HT-29 (cell line): ENCODE measurements at places on chromosomes 5 and 9. TPM values are rescaled to one million over a fixed set of nuclear protein-coding genes. Genes with fewer than 3 reads are reported as not detected.

- no peak for DNase-seq
These were observed 34.4 kb downstream of the ROPN1L start for GRCh38 chr5:10475931-10476676.

Gene ANKRD20A1
- not detected in 2 replicates for total RNA-seq

Gene SLC44A1
- total RNA-seq = 37.3 and 43.7 TPM in 2 replicates

DNA sequence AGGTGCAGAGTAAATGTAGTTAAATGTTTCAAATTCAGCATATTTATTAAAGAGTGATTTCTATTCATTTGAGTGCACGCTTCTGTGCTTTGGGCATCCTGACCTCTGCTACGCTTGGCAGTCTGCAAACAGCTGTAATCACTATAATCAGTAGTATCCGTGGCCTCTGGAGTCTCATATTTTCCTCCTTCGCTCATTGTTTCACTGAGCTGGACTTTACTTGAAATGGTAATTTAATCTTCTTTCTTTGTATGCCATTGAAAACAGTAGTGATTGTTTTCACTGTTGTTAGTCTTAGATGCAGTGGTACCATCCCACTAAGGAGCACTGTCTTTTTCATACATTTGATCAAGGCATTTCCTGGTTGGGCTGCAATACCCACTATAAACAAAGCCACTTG is 43.5 kb upstream of the CAVIN4 start:
- no peak for DNase-seq

DNA sequence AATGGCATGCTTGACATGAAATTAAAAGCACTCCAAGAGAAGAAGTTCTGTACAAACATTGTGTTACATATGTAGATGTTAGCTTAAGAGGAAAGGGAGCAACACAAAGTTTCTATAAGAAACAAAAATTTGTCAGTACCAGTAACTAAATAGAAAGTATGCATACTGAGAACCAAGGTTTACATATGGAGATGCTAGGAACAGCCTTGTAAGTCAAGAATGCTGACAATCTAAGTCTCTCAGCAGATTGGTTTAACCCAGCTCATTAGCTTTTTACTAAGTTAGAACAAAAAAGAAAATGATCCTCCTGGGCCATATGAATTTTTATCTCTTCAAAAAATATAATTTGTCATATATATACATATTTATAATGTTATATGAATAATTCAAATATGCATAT is 2022.1 kb upstream of the ACO1 start:
- no peak for DNase-seq

GRCh38 chr5:111367115-111367514 is 142.9 kb downstream of the CAMK4 start:
- DNase-seq = peak; percentile 7

GRCh38 chr9:40926404-40927259 is 201.8 kb downstream of the FOXD4L6 start:
- no peak for DNase-seq

Gene PCDHB2
- total RNA-seq = 0.13 TPM in 1 of 2 replicates, not detected in the other

Gene PGM5
- 0.08 and 0.73 TPM in 2 replicates for total RNA-seq

DNA sequence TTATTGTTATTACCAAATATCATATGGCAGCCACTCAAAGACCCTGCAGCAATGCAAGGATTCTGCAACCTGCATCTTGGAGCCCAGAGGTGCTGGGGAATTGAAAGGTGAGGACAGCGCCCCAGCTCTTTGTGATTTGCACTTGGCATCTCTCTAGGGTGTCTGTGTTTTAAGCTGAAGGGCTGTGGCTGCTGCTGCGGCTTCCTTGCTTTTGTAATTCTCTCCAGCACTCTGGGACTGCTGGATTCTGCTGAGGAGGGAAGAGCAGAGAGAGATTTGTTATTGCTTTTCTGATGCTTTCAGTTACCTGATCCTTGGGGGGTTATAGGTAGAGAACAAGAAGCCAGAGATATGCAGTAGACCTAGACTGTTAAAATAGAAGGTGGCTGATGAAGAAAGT is 562.4 kb downstream of the EBF1 start:
- DNase-seq = no peak

Gene GABRA6
- total RNA-seq = not detected in 2 replicates

GRCh38 chr5:171437286-171437821 is 17.9 kb downstream of the FGF18 start:
- no peak for DNase-seq

Gene GRAMD2B
- 4.0 and 5.7 TPM in 2 replicates for total RNA-seq

Gene SOHLH1
- not detected in 2 replicates for total RNA-seq

Gene INSL6
- not detected in 2 replicates for total RNA-seq

DNA sequence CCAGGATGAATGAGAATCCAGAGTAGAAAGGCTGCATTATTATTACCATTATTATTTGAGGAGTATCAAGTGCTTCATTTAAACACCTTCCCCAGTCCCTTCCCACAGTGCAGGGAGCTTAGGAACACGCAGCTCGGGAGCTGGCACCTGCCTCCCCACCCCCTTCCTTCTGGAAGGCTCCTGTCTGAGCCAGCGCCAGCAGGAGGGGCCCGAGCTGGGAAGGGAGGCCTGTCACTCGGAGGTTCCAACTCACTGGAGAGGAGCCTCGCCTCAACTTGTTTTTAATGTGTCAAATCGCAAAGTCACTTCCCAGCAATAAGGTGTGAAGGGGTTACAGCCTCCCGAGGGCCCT is 156.4 kb upstream of the IRX4 start:
- no peak for DNase-seq

DNA sequence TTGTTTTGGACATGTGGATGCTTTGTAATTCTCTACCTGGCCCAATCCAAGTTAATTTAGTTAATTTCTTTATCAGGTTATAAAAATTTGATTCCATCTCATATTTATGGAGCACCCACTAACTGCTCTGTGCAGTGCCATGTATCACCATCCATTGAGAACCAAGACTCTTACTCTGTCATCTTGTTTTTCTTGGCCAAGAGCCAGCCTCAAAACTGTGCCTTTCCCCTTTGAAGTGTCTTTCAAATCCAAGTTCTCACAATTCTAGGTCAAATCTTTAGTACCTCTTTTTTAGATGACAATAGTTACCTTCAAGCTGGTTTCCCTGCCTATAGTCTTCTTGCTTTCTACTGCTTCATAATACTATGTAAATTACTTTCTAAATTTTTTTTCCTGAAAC is 3.2 kb downstream of the COMMD10 start:
- DNase-seq = no peak

- no peak for DNase-seq
These were observed 42.8 kb downstream of the WDR41 start for GRCh38 chr5:77449277-77449676.

DNA sequence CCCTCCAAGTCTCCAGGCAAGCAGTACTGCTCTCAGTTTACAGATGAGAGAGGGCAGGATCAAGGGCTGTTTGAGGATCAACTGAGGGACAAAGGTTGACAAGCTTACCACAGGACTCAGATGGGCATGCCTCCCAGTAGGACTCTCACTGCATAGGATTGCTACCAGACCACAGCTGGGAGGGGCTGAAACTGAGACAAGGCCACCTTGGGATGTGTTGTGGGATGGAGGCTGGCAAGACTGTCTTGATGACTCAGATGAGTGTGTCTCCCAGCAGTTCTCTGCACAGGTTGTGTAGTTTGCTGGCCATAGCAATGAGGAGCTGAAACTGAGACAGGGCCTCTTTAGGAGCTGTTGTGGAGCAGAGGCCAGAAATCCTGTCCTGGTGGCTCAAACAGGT is 222.2 kb upstream of the IRX1 start:
- DNase-seq = no peak

- no peak for DNase-seq
These were observed 80.7 kb downstream of the GRIA1 start for GRCh38 chr5:153571162-153571561.

Gene DRD1
- not detected in 2 replicates for total RNA-seq

Gene ATP6V0E1
- 90.3 and 90.5 TPM in 2 replicates for total RNA-seq

Gene ANXA2R
- total RNA-seq = 21.1 and 22.7 TPM in 2 replicates

Gene MYMK
- not detected in 2 replicates for total RNA-seq

DNA sequence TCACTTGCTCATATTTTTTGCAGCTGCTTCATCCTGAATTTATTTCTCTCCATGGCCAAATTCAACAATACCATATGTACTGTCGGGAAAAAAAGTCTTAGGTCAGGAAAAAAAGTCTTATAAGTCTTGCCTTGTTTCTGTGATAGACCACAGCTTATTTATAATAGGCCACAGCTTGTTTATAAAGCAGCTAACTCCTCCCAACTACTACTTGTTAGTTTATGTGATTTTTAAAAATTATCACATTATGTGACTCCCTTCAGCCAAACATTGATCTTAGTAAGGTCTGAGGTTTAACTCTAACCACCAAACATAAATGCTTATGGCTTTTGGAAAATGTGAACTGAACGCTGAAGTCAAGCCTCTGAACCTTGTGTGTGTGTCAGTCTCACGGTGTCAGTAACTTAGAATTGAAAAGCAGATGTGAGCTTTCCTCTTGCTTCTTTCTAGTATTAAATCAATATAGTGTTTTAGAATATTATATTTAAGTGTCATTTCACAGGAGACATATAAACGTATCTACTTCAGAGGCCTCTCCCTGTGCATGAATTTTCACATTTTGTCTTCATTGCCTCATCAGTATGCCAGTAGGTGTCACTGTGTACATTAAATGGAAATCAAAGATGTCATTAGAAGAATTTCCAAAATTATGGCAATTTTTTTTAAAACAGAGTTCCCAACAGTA is 51.3 kb downstream of the SNX24 start:
- peak; percentile 51 for DNase-seq

Gene TICAM2
- total RNA-seq = 0.47 TPM in 1 of 2 replicates, not detected in the other

DNA sequence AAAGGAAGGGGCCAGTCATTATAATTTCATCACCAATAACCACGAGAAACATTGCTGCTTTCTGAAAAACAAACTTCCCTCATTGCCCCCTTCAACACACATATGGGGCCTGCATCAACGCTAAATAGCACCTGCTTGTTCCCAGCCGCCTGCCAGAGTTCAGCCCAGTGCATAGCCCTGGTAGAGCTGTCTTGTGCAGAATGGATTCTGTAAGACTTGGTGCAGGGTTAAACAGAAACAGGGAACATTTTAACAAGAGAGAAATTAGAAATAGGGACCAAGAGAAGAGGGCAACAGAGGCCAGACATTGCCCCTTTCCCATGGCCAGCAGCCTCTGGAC is 56.7 kb downstream of the UBE2QL1 start:
- DNase-seq = no peak

GRCh38 chr9:126836216-126836615 is 24.2 kb upstream of the ZBTB34 start:
- DNase-seq = no peak

GRCh38 chr9:136346927-136347465 is 16.5 kb downstream of the DNLZ start:
- no peak for DNase-seq

Gene ANKRA2
- total RNA-seq = 5.2 and 5.7 TPM in 2 replicates

- DNase-seq = no peak
These were observed 354.9 kb downstream of the DIRAS2 start for GRCh38 chr9:90287567-90288274.

- no peak for DNase-seq
These were observed 62.0 kb downstream of the ANKRD33B start for GRCh38 chr5:10625700-10626472.

- DNase-seq = no peak
These were observed 31.2 kb downstream of the PHAX start for GRCh38 chr5:126631920-126632319.

- no peak for DNase-seq
These were observed 1020.2 kb downstream of the NR2F1-AS1 start for GRCh38 chr5:92560698-92561401.

Gene FOXD4
- total RNA-seq = 0.31 and 0.73 TPM in 2 replicates
